ENCODE measurements at places on chromosomes 6 and 20.

- no peak for DNase-seq
Measured at GRCh38 chr6:2872423-2873358, 30.4 kb downstream of the SERPINB9 start.

- no peak for DNase-seq
Measured at GRCh38 chr20:49846206-49846807, 33.7 kb downstream of the SLC9A8 start.

DNA sequence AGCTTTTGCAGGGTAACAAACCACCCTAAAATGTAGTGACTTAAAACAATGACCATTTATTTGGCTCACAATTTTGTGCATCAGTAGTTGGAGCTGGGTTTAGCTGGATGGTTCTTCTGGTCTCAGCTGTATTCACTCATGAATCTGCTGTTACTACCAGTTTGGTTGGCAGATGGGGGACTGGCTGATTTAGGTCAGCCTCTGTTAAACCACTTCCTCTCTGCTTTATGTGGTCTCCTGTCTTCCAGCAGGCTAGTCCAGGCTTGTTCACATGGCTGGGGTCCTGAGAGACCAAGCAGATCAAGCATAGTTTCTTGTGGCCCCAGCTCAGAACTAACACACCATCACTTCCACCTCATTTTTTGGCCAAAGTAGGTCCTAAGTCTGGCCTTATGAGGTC is 67.2 kb upstream of the LAMP5 start:
- DNase-seq = no peak

DNA sequence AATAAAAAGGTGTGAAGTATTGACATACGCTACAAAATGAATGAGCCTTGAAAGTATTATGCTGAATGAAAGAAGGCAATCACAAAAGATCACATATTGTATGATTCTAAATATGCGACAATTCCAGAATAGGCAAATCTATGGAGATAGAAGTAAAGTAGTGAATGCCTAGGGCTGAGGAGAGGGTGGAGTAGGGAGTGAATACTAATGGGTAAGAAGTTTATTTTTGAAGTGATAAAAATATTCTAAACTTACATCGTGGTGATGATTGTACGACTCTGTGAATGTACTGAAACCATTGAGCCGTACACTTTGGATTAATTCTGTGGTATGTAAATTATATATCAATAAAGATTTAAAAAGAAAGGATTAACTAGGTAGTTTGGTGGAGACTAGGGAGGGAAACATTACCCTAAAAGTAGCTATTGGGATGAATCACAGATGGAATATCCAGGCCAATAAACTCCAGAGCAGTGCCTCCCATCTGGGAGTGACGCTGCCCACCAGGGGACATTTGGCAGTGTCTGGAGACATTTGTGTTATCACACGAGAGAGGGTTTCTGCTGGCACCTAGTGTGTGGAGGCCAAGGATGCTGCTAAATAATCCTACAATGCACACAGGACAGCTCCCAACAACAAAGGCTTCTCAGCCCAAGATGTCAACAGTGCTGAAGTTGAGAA is 214.2 kb upstream of the PCSK2 start:
- DNase-seq = no peak

- DNase-seq = no peak
Measured at GRCh38 chr6:111592726-111593511, 12.8 kb downstream of the TRAF3IP2 start.

- no peak for DNase-seq
Measured at GRCh38 chr6:136945711-136946121, 23.6 kb downstream of the SLC35D3 start.

DNA sequence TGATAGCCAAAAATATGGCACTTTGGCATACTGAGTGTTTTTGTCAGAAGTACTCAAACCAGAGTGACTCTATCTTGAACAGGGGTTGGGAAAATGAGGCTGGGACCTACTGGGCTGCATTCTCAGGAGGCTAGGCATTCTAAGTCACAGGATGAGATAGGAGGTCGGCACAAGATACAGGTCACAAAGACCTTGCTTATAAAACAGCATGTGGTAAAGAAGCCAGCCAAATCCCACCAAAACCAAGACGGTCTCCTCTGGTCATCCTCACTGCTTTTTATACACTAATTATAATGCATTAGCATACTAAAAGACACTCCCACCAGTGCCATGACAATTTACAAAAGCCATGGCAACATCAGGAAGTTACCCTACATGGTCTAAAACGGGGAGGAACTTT is 985.1 kb downstream of the HACE1 start:
- no peak for DNase-seq

GRCh38 chr20:25369971-25370370 is 20.7 kb downstream of the ABHD12 start:
- DNase-seq = no peak

DNA sequence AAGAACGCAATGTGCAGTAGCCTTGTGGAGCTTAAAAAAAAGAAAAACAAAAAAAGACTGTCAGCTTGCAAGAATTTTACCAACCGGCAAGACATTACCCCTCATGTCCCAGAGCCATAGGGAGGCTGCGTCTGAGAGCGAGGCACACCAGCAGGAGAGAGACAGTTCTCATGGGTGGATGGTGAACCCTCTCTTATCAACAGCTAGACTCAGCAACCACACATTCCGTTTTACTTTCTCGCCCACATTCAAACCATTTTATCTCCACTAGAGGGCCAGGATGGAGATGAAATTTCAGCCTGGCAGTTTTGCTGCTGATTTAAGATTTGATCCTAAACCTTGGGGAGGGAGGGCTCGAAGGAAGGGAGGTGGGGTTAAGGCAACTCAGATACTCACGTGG is 247.0 kb downstream of the ATXN1 start:
- DNase-seq = no peak

- no peak for DNase-seq
Measured at GRCh38 chr6:101597693-101598092, 204.2 kb downstream of the GRIK2 start.

GRCh38 chr20:8148501-8148900 is 16.4 kb downstream of the PLCB1 start:
- no peak for DNase-seq

GRCh38 chr20:36435592-36436541 is 105.5 kb upstream of the MYL9 start:
- DNase-seq = no peak

GRCh38 chr20:16388731-16389130 is 184.5 kb downstream of the KIF16B start:
- no peak for DNase-seq
